Ascending aorta (tissue), 2 donors: ENCODE measurements at places on chromosomes 11 and 22. TPM values are rescaled to one million over a fixed set of nuclear protein-coding genes. Genes with fewer than 3 reads are reported as not detected.

GRCh38 chr22:29062286-29062821 lies 723 bp upstream of the C22orf31 start:
- H3K27ac ChIP-seq, result no peak overlapping the region
- no peaks in the 10 kb centered on the region for H3K36me3 ChIP-seq
- DNase-seq, result no peak
- no peaks in the 10 kb centered on the region for H3K4me1 ChIP-seq
- H3K4me3 ChIP-seq, result no peak overlapping the region

DNA sequence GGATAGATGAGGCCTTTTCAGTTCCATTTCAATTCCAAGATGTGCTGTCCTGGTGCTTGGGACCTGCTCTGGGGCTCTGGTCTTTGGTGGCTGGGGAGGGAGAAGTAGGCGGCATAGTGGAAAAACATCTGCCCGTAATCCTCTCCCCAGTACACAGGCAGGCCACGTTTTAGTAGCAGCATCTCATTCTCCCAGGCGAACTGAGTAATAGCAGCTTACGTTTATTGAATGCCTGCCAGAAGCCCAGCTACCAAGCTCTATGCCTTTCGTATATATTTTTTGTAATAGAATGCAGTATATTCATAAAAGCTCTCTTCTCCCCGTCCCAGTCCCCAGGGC lies 11.4 kb downstream of the ACO2 start:
- H3K27ac ChIP-seq, result peak overlapping the region; percentile 76
- no peak for DNase-seq
- H3K4me3 ChIP-seq, result no peak overlapping the region
- peaks cover 47% of the 10 kb centered on the region for H3K4me1 ChIP-seq
- no peaks in the 10 kb centered on the region for H3K36me3 ChIP-seq
- H3K27me3 ChIP-seq, result no peaks in the 10 kb centered on the region

- H3K27me3 ChIP-seq, result no peaks in the 10 kb centered on the region
- H3K36me3 ChIP-seq, result no peaks in the 10 kb centered on the region
- peak overlapping the region; percentile 60 for H3K27ac ChIP-seq
- no peak overlapping the region for H3K4me3 ChIP-seq
- no peaks in the 10 kb centered on the region for H3K4me1 ChIP-seq
Observed at GRCh38 chr11:112315057-112315720, 54.5 kb upstream of the PLET1 start.

DNA sequence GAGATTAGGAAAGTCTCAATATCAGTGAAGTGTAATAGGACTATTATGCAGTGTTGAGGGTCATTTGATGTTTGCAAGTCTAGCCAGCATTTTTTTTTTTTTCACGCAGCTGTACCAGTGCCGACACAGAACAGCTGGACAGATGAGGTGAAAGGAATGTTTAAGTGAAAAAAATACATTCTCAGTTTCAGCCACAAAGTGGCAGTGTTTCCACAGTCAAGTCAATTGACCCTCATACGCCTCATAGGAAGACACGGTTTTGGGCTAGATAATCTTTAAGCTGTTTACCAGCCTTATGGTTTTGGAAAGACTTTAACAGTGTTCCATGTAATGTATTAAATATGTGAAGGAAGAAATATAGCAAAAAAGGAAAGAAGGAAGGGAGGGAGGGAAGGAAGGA lies 349.9 kb upstream of the ANO3 start:
- no peaks in the 10 kb centered on the region for H3K4me1 ChIP-seq
- no peaks in the 10 kb centered on the region for H3K36me3 ChIP-seq
- no peak overlapping the region for H3K27ac ChIP-seq
- no peak for DNase-seq

DNA sequence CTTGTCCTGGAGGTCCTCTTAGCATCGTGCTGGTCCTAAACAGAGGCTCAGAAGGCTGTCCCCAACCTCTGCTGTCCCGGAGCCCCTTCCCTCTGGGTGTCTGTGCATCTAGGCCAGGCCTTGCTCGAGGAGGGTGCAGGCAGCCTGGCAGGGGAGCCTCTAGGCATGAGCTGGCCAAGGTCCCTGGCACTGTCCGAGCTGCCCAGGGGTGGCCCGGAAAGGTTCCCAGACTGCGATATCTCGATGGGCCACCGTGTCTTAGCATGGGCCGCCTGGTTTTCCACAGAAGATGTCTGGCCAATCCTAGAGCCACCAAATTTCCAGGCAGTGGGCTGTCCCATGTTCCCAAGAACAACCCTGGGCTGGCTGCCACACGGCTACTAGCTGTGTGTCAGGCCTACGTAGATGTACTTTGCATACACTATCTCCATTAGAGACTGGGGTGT lies 24.6 kb upstream of the SMIM38 start:
- DNase-seq, result peak; percentile 89
- no peak overlapping the region for H3K4me3 ChIP-seq
- H3K27me3 ChIP-seq, result no peaks in the 10 kb centered on the region
- no peaks in the 10 kb centered on the region for H3K36me3 ChIP-seq

DNA sequence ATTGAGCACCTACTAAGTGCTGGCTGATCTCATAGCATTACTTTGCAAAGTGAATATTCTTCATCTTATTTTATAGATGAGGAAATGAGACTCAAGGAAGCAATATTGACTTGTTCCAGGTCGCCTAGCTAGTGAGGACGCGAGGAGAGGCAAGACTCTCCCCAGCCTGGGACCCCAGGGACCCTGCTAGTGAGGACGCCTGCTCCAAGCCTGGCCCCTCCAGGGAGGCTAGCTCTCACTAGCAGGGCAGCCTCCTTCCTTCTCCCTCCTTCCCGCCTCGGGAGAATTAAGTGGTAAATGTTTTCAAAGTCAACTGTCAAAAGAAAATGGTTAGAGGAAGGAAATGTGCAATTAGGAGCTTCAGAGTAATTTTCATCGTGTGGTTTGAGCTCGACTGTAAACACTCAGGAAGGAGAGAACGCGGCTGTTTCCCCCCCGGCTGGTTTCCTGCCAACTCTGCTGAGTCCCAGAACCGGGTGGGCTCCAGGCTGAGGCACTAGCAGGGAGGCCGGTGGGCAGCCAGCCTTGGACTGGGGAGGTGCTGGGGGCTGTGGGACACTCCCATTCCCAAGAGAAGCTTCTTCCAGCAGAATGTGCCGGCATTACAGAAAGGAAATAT lies 17.9 kb downstream of the MYEOV start:
- peaks cover 6% of the 10 kb centered on the region for H3K4me1 ChIP-seq
- H3K27me3 ChIP-seq, result no peaks in the 10 kb centered on the region
- DNase-seq, result peak; percentile 62
- H3K4me3 ChIP-seq, result no peak overlapping the region

- H3K27me3 ChIP-seq, result no peaks in the 10 kb centered on the region
- peaks cover 3% of the 10 kb centered on the region for H3K4me1 ChIP-seq
- no peak overlapping the region for H3K27ac ChIP-seq
- H3K4me3 ChIP-seq, result no peak overlapping the region
- peaks cover 9% of the 10 kb centered on the region for H3K36me3 ChIP-seq
- no peak for DNase-seq
Observed at GRCh38 chr11:30328681-30329080, 5.8 kb downstream of the ARL14EP start.

DNA sequence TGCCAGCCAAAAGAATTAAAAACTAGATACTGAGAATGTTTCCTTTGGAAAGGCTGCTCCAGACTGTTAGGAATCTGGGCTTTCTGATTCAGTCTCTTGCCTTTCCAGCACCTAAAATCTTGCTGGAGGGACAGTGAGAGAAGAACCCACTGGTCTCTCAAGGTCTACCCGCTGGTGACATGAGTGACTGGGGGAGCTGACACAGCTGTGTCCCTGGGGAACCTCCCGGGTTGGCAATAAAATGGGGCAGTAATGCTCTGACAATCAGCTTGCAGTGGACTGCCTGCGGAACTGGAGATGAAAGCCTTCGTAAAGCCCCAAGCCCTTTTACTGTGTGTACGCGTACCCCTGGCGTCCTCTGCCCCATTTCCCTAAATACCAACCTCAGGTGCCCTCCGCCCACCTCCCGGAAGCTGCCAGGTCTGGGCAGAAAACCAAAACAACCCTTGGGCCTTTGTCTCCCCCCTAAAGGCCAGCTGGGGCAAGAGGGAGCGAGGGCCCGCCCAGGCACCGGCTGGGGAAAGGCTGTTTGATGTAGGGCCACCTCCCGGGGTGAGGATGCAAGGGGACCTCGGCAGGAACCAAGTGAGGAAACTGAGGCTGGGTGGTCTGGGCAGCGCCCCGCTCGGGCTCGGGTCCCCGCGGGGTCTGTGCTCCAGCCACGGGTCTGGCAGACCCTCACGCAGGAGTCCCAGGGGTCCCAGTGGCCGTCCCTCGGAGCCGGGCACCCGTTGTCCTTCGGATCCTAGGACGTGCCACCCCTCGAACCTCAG lies 741 bp downstream of the CARS1 start:
- H3K4me3 ChIP-seq, result peak overlapping the region; percentile 80
- peaks cover 11% of the 10 kb centered on the region for H3K4me1 ChIP-seq
- no peaks in the 10 kb centered on the region for H3K27me3 ChIP-seq
- peak overlapping the region; percentile 81 for H3K27ac ChIP-seq
- peaks cover 4% of the 10 kb centered on the region for H3K36me3 ChIP-seq

GRCh38 chr11:45304111-45304991 lies 18.2 kb upstream of the SYT13 start:
- H3K27ac ChIP-seq, result no peak overlapping the region
- no peaks in the 10 kb centered on the region for H3K27me3 ChIP-seq
- no peak for DNase-seq
- H3K4me3 ChIP-seq, result no peak overlapping the region
- no peaks in the 10 kb centered on the region for H3K4me1 ChIP-seq

SLC22A9 gene
- not detected for total RNA-seq

C11orf42 gene
- total RNA-seq, result not detected

C22orf42 gene
- total RNA-seq, result not detected

RIMBP3B gene
- total RNA-seq, result not detected
